ENCODE measurements at places on chromosomes 2 and 18.

GRCh38 chr18:24086082-24086481, 52.8 kb upstream of the CABYR start:
- no peak for DNase-seq

DNA sequence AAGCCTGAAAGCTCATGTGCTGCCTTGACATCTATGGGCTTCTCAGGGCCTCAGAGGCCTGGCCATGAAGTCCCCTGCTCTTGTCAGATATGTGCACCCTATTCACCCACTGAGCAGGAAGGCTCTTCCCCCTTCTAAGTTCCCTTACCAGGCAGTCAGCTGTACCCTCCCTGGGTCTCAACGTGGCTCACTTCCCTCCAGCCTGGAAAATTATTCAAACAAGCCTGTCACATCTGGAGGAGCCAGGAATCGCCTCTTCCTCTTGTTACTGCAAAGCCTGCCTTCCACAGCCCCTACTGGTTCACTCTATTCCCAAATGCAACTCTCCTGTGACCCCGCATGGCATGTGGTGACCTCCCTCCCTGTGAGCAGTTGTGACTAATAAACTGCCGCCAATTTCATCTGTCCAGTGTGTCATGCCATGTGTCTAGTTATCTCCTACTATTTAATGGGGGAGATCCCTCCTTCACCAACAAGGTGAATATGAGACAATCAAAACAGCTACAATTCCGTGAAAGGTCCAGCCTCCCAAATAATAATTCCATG, 8.4 kb upstream of the SERPINB8 start:
- no peak for DNase-seq

GRCh38 chr2:108580050-108580449, 45.8 kb downstream of the LIMS1 start:
- DNase-seq = no peak

DNA sequence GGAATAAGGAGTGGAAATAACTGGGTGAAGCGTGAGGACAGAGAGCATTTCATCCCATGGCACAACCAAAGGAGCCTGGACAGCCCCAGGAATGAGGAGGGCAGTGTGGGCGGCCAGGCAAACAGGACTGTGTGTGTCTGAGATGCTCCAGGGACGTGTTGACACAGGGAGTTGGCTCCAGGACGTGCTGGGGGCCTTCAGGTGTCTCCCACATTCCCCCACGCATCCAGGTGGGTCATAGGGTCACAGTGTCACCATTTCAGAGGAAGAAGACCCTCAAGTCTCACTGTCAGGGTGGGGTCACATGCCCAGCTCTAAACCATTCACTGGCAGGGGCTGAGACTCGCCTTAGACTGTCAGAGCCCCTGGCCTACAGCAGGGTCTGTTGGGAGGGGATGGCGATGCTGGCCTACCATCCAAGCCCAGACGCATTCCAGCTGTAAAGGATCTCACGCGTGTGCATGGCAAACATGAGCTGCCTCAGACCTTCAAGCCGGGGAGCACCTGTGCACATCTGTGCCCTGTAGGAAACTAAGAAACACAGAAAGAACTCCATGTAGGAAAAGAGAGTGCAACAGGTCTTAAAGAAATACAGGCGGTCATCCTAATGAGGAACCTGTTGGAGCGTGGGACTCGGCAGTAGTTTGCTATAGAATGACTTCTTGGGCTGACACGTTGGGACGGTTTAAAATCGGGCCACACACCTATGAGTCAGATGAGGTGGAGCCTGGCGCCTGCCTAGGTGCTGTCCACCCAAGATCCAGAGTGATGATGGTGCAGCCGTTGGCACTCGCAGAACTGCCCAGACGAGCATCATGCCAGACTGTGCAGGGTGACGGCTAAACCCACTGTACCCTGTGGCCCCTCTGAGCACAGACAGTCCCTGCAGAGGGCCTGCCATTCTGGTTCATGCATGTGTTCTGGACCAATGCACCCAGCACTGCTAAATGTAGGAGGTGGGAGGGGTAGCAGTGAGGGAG, 17.3 kb downstream of the PARD6G start:
- no peak for DNase-seq

DNA sequence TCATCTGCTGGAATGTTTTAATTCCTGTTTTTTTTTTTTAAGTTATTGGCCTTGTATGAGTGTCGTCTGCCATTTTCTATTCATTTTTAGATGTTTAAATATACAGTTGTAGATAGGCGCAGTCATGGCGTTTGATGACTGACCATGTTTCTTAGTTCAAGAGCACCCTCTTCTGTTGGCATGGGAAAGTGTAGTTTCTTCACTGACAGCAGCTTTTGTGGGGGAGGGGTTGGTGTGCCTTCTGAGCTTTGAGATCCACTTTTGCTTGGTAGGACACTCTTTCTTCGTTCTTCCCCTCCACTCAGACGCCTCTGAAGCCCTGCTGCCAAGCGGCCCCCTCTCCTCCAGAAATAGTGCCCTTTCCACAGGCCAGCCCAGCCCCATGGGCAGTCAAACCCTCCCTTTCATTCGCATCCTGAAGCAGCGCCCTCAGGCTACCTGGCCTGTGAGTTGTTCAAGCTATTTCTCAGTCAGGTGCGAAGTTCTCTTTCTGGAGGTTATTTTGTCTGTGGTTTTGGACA, 492.0 kb downstream of the TNS1 start:
- DNase-seq = peak; percentile 62

GRCh38 chr2:43071599-43072550, 154.5 kb downstream of the ZFP36L2 start:
- no peak for DNase-seq

- no peak for DNase-seq
These were observed 83.5 kb downstream of the IKZF2 start for GRCh38 chr2:213067888-213068287.

- no peak for DNase-seq
These were observed 41.2 kb downstream of the PCARE start for GRCh38 chr2:29033172-29033571.

GRCh38 chr18:10856132-10856531, 293.2 kb downstream of the PIEZO2 start:
- DNase-seq = no peak

DNA sequence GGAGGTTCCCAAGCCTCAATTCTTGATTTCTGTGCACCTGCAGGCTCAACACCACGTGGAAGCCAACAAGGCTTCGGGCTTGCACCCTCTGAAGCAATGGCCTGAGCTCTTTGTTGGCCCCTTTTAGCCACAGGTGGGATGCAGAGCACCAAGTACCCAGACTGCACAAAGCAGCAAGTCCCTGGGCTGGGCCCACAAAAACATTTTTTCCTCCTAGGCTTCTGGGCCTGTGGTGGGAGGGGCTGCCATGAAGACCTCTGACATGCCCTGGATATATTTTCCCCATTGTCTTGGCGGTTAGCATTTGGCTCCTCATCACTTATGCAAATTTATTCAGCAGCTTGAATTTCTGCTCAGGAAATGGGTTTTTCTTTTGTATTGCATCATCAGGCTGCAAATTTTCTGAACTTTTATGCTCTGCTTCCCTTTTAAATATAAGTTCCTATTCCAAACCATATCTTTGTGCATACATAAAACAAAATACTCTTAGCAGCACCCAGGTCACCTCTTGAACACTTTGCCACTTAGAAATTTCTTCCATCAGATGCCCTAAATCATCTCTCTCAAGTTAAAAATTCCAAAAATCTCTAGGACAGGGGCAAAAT, 9.0 kb upstream of the MATN3 start:
- no peak for DNase-seq

- DNase-seq = no peak
These were observed 358.7 kb upstream of the TNP1 start for GRCh38 chr2:217218269-217219163.

DNA sequence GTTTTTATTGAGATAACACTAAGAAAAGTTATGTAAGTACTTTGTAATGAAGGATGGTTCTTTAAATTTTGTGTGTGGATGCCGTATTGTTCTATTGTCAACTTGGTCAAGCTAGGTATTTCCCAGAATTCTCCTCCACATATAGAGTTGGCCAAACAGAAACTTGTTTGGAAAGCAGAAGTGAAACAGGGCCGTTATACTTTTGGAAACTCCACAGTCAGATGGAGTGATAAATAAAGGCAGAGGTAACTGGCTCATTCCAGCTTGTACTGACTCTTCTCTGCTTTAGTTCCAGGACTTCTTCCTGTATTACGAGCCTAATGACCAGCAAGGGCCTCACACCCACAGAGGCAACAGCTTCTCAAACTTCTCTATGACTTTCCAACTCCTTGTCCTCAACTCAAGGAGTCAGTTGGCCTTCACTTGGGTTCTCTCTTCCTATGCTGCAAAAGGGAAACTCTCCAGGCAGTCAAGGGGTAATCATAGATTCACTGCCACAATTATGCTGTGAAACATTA, 16.4 kb upstream of the STARD7 start:
- DNase-seq = no peak

- no peak for DNase-seq
These were observed 237.6 kb upstream of the TRIB2 start for GRCh38 chr2:12479065-12479601.

DNA sequence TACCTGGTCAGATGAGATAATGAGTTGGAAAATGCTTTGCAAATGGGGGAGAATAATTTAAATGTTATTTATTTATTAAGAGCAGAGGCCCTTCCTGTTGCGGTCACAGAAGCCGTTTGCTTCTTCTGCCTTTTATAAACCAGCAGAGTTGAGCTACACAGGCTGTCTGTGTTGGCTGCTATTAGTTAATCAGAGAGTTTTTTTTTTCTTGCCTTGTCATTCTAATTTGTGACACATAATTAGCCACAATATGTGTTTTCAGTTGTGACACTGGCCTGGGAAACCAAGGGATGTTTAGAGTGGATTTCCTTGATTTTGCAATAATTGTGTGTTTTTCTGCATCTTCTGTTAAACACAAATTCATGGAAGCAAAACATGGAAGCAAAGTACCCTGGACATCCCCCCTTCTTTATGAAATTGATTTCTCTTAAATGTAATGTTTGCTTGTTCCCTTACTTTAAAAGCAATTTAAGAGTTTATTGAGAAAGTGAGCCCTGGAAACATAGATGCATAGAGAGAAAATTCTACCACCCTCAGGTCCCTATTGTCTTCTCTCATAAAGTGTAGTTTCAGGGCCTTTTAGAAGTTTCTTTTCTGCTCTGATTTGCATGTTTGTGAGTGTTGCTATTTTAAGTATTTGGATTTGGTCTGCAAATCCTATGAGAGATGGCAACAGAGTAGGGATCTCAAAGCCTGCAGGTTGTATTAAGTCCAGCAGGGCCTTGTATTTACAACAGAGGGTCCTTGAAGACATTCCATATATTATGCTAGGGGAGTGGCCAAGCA, 22.8 kb upstream of the IL37 start:
- no peak for DNase-seq

DNA sequence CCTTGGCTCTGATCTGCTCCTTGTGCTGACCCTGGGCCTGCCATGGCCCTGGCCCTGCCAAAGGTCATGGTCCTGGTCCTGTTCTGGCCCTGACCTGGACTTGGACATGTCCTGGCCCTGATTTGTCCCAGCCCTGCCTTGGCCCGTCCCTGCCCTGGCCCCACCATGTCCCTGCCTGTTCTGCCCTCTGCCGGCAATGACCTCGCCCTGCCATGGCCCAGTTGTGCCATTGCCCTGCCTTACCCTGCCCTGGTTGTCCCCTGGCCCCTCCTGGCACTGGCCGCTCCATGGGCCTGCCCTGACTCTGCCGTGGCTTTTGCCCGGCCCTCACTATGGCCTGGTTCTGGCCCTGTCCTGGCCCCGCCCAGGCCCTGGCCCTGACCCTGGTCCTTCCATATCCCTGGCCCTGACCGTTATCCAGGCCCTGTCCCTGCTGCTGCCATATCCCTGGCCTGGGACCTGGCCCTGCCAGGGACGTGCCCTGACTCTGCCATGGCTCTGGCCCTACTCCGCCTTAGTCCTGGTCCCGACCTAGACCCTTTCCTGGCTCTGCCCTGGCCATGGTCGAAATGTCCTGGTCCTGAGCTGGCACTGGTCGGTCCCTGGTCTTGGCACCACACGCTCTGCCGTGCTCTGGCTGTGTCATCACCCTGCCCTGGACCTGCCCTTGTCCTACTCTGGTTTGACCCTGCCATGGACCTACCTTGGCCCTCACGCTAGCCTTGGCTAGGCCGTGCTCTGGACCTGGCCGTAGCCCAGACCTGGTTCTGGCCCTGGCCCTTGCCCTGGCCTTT, 6.8 kb upstream of the ANKRD62 start:
- no peak for DNase-seq

DNA sequence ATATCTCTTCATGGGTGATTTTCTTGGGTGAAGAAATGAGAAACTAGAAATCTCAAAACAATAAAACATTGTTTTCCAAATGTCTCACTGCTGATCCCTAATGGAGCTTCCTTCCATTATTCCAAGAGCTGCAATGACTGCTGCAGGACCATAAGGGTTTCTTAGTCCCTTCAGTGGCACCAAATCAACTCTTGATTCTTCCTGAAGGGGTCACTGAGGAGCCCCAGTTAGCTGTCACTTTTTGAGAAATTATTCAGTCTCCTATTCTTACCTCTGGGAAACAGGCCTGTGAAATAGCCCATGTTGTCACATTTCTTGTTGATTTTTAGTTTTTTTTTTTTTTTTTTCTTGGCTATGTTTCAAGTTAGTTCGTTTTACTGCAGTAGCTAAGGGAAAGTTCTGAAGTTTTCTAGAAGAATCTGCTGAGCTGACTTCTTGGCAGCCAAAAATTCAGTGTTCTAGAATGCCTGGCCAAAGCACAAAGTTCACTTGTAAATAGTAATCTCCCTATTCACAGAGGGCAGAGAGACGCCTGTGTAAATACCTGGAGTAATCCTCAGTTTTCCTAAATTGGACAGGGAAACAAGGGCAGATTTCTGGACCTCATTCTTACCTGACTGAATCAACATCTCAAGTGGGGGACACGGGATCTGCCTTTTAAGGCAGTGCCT, 480.0 kb downstream of the RIT2 start:
- no peak for DNase-seq

DNA sequence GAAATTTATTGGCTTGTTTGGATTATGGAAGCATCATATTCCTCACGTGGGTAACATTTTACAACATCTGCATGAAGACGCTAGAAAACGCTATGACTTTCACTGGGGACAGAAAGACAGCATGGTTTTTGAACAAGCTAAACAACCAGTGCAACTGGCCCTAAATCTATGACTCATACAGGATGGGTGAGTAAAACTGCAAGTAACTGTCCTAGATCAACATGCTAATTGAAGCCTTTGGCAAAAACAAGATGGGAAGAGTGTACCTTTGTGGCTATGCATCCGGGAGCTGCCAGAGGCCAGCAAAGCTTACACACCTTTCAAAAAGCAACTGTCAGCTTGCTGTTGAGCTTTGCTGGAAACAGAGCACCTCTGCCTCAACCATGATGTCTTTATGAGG, 1096.0 kb upstream of the DDX18 start:
- no peak for DNase-seq

DNA sequence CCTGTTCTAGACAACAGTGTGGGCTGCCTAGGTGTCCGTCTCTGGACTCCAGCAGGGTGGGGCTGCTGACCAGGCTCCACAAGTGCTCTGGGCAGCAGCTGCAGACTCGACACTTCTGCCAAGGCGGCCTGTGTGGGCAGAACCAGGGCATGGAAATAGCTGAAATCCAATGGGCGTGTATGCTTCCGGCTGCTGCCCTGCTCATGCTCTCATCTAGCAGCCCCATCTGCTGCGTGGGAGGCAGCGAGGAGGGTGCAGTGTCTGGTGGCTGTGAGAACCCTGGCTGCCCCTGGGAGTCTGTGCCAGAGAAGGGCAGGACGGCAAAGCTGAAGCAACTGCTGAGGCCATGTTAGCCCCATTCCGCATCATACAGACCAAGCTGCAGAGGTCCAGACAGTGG, 174.9 kb downstream of the SOX11 start:
- DNase-seq = no peak

Measured in activated CD4-positive, alpha-beta T cell treated with anti-CD3 and anti-CD28 coated beads, Interleukin-2, amount 10 ng/mL, durations not matched to agents 7 days and 5 days (primary cell).